ENCODE measurements at places on chromosomes 7 and 10.

DNA sequence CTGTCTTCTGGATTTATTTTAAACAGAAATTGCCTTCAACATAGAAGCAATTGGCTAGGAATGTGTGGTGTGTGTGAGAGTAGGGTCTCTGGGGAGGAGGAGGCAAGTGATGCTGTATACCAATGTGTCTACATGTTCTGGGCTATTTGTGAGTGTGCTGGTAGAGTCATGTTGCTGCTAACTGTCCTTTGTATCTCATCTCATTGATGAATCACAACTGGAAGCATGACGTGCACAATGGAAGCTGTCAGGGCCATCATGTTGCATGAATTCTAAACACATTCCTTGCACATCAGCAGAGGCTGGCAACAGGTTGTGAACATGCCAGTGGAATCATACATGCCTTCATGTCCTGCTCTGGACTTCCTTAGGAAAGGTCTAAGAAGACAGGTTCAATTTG, 199.7 kb downstream of the BMPER start:
- DNase-seq, result no peak

GRCh38 chr10:133067149-133068105, 20.3 kb upstream of the ADGRA1 start:
- DNase-seq, result no peak

DNA sequence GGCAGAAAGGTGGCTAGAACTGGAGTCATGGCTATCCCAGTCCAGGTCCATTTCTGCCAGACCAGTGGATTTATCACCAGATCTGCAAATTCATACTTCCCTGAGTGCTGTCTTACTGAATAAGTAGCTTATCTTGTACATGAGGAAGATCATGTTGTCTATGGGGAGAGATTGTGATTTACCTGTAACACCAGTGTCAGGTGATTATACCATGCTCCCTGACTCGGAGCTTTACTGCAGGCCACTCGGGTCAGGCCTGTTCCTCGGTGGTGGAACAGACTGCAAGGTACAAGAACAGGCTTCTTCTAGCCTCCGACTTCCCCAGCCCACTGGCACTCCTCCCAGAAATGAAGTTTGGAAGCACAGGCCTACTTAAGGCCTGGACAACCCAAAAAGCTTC, 42.6 kb upstream of the DLG5 start:
- DNase-seq, result no peak

GRCh38 chr7:70710651-70711050, 421.3 kb upstream of the GALNT17 start:
- DNase-seq, result no peak

DNA sequence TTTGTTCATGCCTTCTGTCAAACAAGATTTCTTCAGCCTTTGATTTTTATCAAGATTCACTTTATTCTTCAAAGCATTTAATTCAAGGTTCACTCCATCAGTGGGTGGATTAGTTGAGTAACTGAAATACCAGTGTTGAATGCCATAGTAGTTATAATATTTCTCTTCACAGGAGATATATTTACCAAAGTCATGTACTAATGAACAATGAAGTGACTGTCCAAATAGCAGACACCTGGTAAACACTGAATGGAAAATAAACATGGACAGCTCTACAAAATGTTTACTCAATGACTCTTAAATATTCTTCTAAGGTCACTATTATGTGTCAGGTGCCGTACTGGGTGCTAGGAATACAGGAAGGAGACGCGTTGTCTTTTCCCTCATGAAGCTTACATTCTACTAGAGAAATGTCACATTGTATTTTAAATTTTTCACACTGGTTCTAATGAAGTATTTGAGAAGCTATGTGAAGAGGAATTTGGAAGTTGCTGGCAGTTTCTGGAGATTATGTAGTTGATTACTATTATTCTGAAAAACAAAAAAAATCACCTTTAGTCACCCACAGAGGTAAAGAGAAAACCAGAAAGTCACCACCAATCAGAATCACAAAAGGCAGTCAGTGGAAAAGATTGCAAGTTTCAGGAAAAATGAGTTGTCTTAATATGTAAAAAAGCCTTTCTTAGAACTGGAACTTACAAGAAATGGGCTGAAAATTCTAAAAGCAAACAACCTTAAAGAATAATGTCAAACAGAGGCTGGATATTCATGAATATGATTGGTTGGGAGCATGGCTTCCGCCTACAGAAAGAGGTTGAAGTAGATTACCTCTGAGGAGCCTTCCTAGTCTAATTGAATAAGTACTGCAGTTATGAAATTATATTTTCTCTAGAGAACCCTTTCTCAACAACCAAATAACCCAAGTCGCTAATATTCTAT, 84.5 kb downstream of the RTKN2 start:
- DNase-seq, result no peak
